Brain pericyte (primary cell): ENCODE measurements at places on chromosomes 7 and 10.

GRCh38 chr10:103897241-103897774 is 20.7 kb downstream of the STN1 start:
- no peak for DNase-seq

DNA sequence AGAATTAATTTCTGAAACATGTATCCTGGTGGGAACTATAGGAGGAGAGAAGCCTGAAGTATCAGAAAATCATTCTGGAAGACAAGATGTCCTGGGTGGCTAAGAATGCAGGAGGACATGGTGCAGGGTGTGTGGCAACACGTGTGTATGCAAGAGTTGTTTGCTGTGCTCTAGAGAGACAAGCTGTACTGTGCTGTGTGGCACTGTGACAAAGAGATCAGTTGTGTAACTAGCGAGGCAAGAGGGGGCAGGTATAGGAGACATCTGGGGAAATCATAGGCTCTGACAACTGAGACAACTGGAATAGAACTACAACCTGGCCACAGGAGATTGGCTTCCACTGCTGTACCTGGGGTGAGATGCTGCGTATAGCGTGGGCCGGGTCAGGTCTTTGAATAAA is 9.3 kb downstream of the ITGA8 start:
- no peak for DNase-seq

GRCh38 chr10:128927497-128928161 is 539.4 kb upstream of the MGMT start:
- no peak for DNase-seq

DNA sequence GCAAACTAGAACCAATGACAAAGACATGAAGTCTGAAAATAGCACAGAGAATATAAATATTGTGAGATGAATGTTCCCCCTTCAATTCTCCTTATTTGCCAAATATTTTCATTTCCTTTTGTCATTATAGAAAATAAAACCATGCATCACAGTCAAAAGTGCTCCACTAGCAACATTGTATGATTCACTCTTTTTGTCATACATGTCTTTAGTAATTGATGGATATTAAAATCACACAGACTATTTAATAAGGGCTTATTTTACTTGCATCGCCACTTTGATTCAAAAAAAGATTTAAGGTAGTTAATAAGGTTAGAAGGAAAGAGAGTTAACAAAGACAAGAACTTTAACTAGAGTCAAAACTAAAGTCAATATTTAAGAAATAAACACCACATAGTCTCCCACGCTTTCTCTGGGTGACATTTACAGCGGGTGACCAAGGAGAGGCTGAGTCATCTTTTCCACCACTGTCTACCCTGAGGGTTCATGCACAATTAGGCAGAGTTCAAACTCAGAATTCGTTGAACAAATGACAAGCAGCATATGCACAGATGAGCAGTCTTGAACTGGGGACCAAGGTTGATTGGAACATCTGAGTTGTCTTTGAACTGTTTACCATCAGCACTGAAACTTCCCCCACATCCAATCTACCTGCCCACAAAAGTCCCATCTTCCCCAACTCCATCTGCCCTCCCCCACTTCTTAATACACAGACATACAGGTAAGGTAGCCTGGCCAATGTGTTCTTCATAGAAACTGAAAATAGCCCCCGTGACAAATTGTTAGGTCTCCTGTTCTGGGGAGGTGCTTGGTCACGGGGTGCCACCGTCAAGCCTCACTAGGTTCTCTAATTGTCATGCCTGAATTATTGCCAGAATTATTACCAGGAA is 42.5 kb downstream of the C7orf25 start:
- no peak for DNase-seq

GRCh38 chr10:100021322-100021721 is 11.6 kb upstream of the DNMBP start:
- DNase-seq = no peak

- DNase-seq = no peak
These were observed 258.4 kb downstream of the EXOC4 start for GRCh38 chr7:133511252-133511651.

GRCh38 chr7:112129655-112130323 is 76.4 kb downstream of the DOCK4 start:
- DNase-seq = no peak

DNA sequence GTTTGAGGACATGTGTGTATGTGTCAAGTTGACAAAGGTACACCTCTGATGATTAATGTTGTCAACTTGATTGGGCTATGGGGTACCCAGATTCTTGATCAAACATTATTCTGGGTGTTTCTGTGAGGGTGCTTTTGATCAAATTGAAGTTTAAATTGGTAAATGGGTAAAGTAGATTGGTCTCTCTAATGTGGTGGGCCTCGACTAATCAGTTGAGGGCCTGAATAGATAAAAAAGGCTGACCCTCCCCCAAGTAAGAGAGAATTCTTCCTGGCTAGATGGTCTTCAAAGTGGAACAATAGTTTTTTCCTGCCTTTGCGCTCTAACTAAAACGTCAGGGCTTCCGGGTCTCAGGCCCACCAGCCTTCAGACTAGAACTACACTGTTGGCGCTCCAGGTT is 309.9 kb upstream of the MGMT start:
- no peak for DNase-seq

- DNase-seq = no peak
These were observed 12.9 kb downstream of the MDH2 start for GRCh38 chr7:76060842-76061241.

DNA sequence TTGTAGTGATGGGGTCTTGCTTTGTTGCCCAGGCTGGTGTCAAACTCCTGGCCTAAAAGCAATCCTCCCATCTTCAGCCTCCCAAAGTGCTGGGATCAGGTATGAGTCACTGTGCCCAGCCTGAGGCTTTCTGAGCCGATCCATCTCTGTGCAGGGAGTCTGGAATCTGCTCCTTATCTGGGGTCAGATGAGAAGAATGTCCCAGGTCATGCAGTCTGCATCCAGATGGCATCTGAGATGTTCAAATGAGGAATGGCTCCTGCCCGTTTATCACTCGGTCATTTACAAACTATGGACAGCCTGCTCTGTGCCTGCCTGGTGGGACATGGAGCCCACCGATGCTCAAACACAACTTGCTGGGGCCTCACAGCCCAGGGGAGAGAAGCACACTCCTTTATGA is 11.1 kb upstream of the SLC18A3 start:
- no peak for DNase-seq

DNA sequence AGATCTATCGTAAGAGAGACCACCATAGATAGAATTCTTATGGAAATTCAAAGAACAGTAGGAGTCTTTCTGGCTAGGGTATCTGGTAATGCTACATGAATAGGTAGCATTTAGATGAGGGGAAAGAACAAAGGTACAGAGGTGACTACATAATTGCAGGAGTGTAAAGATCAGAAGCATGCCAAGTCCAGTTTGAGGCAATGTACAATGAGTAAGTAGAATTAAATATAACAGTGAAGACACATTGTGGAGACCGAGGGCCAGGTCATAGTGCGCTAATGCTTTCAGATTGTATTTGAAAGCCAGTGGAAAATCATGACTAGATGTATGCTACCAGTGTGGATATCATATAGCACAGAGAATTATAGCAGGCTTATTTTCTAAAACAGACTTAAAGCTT is 1611.6 kb upstream of the LRRTM3 start:
- DNase-seq = no peak

DNA sequence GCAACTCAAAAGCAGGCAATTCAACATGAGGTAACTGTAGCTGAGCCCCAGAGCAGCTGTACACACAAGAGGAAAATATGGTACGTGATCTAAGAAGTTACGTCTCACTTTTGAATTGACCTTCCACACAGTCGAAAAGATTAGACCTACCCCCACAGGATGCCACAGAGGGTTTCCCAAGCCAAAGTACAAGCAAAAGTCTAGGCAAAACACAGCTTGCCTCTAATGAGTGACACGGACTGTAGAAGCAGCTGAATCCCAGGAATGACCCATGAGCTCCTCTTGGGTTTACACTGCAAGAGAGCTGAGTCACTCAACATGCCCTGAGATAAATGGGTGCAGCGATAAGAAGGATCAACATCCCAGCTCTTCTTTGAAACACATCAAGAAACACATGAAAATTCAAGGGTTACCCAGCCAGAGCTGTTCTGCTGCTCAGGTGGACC is 9.8 kb downstream of the CREB3L2 start:
- DNase-seq = peak; percentile 79

- DNase-seq = no peak
These were observed 79.2 kb downstream of the C7orf25 start for GRCh38 chr7:42832667-42833066.

GRCh38 chr7:7554021-7554432 is 12.7 kb upstream of the MIOS start:
- DNase-seq = no peak
